ENCODE measurements at places on chromosomes 7 and 10.

DNA sequence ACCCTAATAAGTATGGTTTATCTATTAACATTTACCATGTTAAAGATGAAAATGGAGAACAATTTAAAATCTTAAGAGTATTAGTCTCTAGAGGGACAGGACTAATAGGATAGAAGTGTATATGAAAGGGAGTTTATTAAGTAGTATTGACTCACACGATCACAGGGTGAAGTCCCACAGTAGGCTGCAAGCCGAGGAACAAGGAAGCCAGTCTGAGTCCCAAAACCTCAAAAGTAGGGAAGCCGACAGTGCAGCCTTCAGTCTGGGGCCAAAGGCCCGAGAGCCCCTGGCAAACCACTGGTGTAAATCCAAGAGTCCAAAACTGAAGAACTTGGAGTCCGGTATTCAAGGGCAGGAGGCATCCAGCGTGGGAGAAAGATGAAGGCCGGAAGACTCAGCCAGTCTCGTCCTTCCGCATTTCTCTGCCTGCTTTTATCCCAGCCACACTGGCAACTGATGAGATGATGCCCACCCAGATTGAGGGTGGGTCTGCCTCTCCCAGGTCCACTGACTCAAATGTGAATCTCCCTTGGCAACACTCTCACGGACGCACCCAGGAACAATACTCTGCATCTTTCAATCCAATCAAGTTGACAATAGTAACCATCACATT is 140.8 kb upstream of the FAM20C start:
- no peak for DNase-seq

DNA sequence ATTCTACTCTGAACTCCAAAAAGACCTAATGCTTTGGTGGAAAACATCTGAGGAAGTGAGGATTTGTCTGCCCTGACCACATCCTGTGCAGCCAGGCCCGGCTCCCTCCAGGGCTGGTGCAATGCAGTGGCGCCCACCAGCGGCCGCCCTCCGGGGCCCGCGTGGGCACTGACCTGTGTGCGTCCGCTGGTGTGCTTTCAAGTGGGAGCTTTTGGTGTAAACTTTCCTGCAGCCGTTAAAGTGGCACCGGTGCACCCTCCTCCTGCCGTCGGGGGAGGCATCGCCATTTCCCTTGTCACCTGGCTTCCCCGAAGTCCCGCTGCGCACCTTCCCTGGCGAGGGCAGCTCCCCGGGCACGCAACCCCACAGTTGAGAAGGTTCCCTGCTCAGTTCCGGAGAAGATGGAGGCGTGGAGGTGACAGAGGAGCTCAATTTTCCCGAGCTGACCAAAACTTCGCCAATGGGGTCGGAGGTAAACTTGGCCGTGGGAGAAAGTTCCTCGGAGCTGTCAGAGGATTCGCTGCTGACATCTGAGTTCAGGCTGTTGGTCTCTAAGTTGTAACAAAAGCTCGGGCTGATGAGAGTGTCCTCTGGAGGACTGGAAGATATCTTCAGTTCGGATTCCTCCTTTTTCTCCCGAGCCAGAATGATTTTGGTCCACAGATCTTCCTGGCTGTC is 3.4 kb downstream of the KLF6 start:
- no peak for DNase-seq

GRCh38 chr7:142298627-142299026 is 40.8 kb upstream of the PRSS58 start:
- no peak for DNase-seq

GRCh38 chr7:69199041-69199440 is 399.2 kb upstream of the AUTS2 start:
- no peak for DNase-seq

- DNase-seq: no peak
Measured at GRCh38 chr7:103609778-103610177, 163.8 kb upstream of the SLC26A5 start.

DNA sequence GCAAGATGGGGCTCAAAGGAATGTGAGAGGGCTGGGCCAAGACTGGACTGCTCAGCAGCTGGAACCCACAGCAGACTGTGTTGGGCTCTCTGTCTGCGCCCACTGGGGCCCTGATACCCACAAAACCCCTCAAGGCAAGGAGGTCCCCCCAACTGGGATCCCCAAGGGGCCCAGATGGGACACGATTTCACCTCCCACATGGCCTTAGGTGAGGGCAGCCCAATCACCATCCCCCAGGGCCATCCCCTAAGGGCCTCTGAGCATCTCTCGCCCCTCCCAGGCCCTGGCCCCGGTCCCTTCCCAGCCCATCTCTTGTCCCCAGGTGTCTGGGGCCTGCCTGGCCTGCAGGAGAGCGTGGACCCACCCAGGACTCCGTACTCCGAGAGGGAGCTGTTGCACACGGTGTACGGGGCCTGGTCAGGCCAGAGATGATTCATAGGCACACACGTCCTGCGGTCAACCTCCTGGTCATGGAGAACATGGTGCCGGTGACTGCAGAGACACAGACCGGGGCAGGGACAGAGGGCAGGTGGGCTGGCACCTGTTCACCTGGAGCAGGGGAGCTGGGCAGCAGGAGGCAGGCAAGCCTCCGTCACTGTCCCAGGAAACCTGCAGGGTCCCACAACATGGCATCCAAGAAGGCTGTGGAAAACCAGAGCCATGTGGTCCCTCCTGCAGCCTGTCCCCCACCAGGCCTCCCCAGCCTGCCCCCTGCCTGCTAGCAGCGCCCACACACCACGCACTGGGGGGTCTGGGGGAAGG is 21.6 kb downstream of the OGDHL start:
- no peak for DNase-seq

DNA sequence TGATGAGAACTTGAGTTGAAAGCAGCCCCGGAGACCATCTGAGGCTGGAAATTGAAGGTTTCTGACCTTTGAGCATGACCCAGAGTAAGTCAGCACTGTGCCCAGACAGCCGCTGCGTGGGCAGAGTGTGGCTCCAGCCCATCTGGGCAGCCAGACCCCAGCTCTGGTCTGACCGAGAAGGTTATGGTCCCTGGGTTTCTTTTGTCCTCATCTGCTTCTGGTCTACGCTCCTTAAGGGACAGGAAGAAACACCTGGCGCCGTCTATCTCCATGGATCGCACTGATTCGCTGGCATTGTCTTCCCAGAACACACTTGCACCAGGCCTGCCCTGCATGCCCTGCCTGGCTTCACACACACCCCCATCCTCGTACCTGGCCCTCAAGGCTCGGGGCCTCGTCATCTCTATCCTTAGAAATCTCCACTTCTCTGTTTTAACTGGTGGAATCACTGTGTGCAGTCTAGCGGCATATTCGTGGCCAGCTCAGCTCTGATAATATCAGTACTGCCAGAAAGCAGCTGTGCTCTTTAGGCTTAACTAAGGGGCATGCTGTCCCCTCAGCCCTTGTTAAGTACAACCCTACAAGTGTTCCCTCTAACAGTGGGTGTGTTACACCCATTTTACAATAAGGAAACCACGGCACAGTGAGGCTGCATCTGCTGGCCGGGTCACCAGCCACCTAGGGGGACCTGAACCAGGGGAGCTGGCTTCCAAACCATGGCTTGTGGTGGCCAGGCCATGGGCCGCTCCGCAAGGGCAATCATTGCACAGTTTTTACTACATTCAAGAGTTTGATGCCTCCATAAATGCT is 127.7 kb downstream of the ADCY1 start:
- no peak for DNase-seq

DNA sequence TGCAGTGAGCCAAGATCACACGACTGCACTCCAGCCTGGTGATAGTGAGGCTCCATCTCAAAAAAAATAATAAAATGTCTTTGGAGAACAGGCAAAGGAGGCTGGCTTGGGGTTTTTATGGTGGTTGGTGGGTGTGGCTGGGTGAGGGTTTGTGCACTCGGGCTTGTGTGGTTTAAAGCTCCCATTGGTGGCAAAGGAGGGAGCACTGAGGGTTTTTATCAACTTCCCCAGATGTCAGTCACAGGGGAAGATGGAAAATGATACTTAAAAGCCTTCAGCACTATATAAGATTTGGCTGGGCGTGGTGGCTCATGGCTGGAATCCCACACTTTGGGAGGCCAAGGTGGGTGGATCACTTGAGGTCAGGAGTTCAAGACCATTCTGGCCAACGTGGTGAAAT is 16.3 kb upstream of the RNF216 start:
- no peak for DNase-seq

- no peak for DNase-seq
Measured at GRCh38 chr7:7919449-7919945, 49.1 kb upstream of the GLCCI1 start.

DNA sequence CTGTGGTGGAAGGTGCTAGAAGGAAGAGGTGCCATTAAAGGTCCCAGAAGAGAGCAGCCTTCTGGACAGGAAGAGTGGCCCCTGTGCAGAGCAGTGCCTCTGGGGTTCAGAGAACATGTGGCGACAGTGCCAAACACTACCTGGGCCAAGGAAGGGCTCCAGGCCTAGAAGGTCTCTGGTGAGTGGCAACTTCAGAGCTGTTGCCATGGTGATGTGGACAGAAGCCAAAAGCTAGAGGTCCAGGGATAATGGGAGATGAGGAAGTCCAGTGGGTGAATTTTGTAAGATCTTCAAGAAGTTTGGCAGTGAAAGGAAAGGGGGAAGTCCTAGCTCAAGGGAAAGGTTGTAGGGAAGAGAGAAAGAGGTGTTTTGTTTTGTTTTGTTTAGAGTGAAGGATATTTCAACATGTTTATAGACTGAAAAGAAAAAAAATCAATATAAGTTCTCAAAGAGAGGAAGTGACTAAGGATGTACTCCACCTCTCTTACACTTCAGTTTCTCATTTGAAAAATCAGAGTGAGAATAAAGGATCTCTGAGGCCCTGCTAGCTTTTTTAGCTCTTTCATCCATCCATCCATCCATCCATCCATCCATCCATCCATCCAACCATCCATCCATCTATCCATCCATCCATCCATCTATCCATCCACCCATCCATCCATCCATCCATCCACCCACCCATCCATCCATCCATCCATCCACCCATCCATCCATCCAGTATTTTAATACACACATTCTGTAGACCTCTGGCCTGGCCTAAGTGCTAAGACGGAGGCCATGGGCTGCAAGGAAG is 77.1 kb upstream of the DUSP5 start:
- no peak for DNase-seq

- no peak for DNase-seq
Measured at GRCh38 chr10:86252556-86252955, 114.0 kb downstream of the GRID1 start.

- DNase-seq: peak; percentile 39
Measured at GRCh38 chr10:127694580-127695193, 42.3 kb upstream of the FOXI2 start.

GRCh38 chr10:70732569-70732968 is 52.6 kb downstream of the TBATA start:
- DNase-seq: no peak

DNA sequence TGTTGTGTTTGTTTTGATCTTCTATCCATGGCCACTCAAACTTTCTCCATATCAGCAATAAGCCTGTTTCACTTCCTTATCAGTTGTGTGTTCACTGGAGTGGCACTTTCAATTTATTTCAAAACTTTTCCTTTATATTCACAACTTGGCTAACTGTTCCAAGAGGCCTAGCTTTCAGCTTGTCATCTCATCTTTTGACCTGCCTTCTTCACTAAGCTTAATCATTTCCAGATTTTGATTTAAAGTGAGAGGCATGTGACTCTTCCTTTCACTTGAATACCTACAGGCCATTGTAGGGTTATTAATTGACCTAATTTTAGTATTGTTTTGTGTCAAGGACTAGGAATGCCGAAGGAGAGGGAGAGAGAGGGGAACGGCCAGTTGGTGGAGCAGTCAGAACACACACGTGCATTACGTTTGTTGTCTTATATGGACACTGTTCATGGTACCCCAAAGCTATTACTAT is 5.5 kb upstream of the GNAT3 start:
- no peak for DNase-seq

- DNase-seq: no peak
Measured at GRCh38 chr7:83248000-83248399, 85.3 kb upstream of the PCLO start.

DNA sequence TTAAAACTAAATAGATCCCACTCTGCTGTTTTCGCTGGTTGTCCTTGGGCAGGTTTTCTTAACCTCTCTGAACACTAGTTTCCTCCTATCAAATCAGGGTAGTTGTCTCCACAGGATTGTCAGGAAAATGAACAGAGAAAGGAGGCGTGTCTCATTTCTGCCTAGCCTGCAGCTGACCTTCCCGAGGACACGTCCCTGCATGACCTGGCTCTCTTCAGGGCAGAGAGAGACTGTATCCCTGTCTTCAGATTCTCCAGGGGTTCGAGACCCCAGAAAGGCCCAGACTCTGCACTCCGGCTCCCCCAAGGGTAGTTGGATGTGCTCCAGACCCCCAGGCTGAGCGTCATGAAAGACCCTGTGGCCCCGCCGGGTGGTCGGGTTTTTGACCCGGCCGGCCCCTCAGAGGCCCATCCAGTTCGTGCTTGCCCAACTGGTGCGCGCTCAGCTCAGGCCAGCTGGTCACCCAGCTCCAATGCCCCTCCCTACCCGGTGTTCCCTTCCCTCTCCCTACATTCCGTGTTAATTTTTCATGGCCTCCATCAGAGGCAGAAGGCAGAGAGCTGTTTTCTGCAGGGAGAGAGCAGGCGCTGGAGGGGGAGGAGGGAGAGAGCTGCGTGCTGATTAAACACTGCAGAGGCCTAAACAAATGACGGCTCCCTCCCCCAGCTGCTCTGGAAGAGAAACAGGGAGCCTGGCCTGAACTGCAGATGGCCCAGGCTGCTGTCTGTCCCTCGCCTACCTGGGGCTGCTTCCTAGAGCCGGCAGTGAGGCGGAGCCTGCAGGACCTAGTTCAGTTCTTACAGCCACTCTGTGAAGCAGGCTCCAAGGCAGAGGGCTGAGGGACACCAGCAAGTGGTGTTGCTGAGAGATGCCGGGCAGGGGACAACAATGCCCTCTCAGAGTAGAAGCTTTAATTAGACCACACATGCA is 86.2 kb upstream of the PPIF start:
- DNase-seq: peak; percentile 58

DNA sequence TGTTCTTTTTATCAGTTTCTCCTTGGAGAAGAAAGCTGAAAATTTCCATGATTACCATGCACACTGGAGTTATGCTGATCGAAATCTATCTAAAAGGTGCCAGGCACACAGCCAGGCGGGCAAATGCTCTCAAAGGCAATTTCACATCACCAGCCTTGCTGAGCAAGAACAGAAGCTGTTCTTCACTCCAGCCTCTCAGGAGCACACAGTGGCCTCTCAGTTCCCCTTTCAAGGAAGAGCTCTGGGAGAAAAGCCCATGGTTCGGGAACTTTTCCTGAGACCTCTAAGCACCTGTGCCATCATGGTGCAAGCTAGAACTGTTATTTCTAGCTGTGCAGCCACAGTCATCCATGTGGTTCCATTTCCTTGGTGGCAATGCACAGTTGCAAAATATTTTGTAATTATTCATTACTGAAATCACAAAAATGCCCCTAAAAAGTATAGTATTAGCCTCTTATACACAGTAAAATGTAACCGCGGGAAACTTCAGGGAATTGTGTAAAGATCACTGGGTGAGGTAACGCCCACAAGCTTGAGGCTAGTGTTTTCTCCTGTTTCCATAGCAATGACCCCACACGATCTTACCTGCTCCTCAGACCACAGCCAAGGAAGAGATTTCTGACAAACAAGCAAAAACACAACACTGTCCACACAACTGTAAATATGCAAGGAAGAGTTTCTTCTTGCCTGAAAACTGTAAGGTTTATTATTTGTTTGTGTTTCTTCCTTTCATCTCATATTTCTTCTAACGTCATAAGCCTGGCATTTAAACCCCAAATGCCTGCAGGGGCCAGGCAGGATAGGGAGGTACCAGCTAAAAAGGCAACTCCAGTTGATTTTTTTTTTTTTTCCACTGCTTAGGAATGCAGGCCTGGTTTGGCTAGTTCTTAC is 121.2 kb downstream of the FAM107B start:
- no peak for DNase-seq

GRCh38 chr10:89793649-89794254 is 92.4 kb downstream of the KIF20B start:
- peak; percentile 73 for DNase-seq

All from HepG2 (cell line).